ENCODE measurements at places on chromosomes 11 and 22.

DNA sequence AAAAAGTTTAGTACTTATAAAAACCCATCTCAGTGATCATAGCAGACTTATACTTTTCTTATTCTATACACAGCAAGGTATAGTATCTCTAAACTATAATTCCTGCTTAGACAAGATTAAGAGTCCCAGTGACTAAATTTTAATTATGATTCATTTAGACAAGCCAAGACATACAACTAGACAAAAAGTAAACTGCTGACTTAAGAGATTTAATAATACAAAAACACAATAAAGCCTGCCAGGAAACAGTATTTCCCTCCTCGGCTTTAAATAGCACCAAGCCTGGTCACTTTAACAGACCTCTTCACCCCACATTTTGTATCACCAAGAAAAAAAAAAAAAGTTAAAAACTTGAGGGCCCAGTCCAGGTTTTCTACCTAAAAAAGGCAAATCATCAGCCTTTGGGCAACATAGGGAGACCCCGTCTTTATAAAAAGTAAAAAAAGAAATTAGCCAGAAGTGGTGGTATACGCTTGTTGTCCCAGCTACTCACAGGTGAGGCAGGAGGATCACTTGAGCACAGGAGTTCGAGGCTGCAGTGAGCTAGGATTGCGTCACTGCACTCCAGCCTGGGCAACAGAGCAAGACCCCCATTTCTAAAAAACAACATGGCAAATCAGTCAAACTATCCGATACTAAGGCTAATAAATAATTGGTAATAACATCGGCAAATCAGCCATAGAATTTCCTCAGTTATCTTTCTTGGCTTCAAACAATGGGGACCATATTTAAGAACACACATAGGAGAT, 53.8 kb downstream of the SIK3 start:
- DNase-seq: no peak

DNA sequence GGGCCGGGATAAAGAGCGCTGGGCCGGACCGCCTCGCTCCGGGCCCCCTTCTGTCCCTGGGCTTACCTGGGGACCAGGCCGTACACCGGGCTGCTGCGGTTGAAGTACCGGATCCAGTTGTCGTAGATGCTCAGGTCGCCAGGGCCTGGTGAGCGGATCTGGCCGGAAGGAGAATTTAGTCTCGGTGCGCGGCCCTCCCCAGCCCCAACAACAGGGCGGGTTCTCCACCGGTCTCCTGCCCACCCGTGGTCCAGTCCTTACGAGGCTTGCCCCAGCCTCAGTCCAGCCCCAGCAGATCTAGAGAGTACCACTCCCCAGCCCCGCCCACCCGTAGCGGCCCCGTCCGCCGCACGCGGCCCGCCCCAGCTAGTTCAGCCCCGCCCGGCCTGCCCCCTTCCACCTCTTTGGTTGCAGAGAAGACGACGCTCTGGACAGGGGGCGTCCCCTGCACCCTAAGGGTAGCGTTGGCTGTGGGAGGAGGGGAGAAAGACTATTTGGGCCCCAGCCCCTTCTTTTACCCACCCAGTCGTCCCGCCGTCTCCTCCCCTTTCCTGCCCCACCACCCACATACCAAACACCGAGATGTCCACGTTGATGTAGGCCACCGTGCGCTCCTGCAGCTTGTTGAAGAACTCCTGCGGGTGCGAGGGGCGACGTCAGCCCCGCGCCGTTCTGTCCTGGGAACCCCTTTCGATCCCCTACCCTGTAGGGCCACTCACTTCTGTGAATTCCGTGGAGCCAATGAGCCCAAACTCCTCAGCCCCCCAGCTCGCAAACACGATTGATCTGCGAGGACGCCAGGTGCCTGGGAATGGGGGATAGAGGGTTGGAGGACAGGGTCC, 6.8 kb downstream of the SAC3D1 start:
- DNase-seq: no peak

GRCh38 chr11:77474684-77475060, 778 bp upstream of the PAK1 start:
- DNase-seq: no peak

DNA sequence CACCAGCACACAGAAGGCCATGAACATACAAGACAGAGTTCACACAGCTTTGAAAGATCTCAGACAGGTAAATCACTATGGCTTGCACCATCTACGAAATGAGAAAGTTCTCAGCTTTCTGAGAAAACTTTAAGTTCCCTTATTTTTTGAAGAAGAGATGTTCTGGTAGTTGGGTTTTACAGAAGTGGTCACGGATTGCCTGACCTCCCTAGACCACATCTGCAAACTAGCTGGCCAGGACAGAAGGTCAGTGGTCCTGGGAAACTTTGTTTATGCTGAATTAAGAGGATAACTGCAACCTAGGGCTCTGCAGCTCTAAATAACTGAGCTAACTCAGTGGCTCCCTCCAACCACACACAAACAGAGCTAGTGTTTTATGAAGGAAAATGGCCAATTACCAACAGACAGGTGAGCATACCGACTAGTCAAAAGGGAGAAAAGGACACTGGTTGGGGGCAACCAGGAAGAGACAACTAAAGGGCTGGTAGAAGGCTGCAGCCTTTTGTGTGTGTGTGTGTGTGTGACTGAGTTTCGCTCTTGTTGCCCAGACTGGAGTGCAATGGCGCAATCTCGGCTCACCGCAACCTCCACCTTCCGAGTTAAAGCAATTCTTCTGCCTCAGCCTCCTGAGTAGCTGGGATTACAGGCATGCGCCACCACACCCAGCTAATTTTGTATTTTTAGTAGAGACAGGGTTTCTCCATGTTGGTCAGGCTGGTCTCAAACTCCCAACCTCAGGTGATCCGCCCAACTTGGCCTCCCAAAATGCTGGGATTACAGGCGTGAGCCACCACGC, 8.5 kb upstream of the SCN2B start:
- no peak for DNase-seq

DNA sequence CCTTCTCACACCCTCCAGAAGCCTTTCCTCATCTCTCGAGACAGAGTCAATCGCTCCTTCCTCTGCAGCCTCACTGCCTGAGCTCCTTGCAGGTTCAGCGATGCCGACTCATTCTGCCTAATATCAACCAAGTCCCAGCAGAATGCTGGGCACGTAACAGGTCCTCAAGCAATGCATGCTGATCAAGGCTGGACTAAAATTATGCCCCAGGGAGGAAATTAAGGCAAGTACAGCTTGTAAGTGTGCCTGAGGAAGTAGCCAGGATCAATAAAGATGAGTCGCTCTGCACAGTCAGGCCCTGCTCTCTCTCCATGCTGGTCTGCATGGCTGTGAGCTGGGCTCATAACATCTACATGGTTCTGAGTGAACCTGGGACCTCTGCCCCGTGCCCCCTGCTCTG, 25.6 kb upstream of the NRIP3 start:
- DNase-seq: no peak

DNA sequence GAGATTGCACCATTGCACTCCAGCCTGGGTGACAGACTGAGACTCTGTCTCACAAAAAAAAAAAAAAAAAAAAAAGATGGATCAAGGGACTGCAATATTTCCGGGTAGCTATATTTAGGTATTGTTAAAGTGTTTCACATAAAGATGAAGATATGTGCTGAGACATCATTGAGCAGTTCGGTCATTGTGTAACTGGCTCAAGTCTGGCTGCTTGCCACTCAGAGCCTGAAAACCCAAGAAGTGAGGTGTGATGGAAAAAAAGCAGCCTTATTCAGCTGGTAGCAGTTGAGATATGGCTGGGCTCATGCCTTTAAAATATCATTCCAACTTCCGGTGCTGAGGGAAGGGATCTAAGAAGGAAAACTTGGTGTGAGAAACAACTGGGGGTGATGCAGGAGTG, 46.9 kb downstream of the LUZP2 start:
- DNase-seq: no peak

- DNase-seq: no peak
Observed at GRCh38 chr11:84673753-84674152, 953.4 kb downstream of the DLG2 start.

DNA sequence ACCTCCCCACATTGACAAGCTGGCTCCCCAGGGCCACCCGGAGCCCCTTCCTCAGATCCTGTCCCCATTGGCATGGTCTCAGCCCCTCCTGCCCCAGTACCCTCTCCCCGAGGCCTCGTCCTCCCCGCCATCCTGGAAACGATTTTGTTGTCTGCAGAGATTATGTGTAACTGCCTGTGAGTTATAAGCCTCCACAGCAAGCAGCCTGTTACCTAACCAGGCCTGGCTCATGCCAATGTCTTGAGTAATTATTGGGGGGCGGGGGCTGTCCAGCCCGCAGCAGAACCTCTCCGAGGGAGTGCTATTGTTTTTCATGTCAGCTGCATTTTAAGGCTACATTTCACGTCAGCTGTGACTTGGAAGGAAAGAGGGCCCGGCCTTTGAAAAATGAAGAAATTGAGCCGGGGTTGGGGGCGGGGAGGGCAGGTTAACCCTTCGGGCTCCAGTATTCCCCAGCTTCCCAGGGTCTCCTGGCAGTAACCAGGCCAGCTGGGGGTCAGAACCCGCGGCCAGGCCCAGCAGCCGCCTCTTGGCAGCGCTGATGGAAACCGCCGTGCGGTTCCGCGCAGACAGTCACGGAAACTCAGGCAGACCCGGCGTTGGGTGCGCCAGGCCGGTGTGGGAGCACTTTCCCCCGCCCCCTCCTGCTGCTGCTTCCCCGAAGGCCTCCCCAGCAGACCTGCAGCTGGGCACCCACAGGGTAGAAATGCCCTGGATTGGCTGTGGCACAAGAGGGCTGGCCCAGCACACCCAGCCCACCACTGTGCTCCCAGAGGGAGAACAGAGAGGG, 59.5 kb downstream of the CDKN1C start:
- no peak for DNase-seq

DNA sequence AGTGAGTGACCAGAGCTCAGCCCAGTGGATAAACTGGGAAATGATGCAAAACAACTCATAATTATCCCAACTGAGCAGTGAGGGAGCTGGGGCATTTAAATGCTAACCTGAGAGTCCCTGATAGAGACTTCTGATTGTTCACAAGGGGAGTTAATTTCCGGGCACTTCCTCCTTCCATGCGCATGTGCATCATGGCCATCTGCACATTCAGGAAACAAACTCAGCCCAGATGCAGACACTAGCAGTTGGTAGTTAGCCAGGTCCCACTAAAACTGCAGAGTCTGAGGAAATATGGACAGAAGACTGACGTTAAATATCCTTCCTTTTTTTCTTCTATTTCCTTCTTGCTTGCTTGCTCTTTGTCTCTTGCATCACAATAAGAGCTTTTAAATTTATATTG, 852.1 kb upstream of the LRRC4C start:
- no peak for DNase-seq

GRCh38 chr11:75731095-75731494, 13.5 kb downstream of the MOGAT2 start:
- DNase-seq: no peak

GRCh38 chr11:14359501-14360031, 583 bp upstream of the RRAS2 start:
- DNase-seq: no peak

- DNase-seq: no peak
Observed at GRCh38 chr11:44467413-44467812, 98.0 kb upstream of the CD82 start.

GRCh38 chr11:124861670-124862069, 3.6 kb upstream of the ROBO3 start:
- DNase-seq: no peak

- no peak for DNase-seq
Observed at GRCh38 chr11:108483163-108483562, 15.0 kb downstream of the POGLUT3 start.

GRCh38 chr22:43002202-43002586, 12.8 kb downstream of the PACSIN2 start:
- no peak for DNase-seq

DNA sequence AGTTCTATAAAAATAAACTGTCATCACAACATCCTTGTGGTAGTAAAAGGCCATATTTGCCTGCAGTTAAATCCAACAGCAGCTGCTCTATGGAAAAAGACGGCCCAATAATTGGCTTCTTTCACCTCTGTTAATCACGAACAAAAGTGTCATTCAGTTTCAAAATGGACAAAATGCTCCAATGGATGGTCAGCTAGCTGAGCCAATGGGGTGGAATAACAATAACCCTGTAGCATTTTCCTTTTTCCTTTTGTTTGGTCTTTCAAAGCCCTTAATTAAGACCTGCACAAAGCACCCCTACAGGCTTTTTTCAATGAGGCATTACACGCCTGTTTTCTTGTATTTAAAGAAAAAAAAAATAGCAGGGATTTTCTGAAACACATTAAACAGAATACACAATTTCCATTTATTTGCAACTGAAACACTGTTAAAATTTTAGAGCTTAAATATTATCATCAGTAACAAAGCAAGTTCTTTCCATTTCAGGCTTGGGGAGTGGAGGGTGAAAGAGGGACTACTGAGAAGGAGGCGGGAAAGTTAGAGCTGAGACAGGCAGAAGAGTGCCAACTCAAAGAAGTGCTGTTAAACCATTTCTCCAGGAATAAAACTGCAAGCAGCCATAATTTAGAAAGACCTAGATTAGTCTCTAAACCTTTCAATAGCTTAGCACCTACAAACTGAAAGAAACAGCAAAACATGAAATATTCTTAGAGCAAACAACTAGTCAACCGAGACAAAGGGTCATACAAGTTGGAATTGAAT, 28.7 kb downstream of the LGR4 start:
- no peak for DNase-seq

DNA sequence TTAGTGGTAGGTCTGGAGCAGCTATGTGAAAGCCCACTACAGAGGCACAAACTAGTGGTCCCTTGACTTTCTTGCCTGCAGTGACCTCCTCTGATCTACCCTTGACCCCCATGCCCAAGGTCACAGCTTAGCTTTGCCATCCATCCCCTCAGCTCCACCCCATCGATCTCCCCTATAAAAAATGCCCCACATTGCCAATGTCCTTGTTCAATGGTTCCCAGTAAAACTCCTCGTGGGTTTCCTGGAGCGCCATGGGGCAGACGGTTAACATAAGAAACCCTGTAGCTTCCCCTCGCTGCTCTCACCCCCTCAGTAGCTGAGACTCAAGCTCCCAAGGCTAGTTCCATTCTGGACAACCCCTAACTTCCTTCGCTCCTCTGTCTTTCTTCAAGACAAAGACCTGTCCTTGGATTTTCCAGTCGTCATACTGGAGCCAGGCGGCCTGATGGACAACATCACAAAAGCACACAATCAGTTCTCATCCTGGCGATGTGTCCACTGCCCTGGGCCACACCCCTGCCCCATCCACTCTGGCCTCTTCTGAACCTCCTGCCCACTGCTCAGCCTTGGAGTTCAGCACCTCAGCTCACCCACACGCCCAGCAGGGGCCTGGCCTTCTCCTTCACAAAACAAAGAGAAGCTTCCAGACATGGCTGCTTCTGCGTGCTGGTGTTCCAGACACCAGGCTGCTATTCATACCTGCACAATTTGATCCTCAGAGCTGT, 1429.3 kb downstream of the BRD1 start:
- DNase-seq: no peak

DNA sequence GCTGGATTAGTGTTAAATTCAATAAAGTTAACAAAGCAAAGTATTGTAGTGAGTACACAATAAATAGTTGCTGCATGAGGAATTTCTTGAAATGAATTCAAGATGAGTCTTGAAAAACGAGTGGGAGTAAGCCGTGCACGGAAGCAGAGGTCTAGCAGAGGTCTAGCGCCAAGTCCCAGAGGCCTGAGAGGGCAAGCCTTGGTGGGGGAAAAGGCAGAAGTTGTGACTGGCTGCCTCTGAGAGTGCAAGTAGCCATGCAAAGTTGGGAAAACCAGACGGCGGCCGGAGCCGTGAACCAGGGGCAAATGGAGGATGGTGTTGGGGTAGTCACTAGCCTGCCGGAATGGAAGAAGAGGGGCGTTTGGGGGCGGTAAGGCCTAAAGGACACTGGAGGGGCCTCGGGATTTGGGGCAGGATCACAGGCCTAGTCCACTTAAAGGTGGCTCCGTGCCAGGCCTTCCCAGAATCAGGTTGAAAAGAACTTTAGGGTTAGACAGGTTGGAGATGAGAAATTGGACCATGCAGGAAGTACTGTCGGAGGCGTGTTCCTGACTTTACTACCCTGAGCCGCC, 379 bp upstream of the SLC3A2 start:
- no peak for DNase-seq

- no peak for DNase-seq
Observed at GRCh38 chr11:120562806-120563425, 51.4 kb downstream of the GRIK4 start.

Measured in T-helper 1 cell (primary cell).